Amniotic stem cell (primary cell): ENCODE measurements at places on chromosomes 5 and 9.
A peak's percentile ranks its signal among the peaks of the same experiment; 100 is the strongest.

GRCh38 chr5:1495525-1495897, 28.2 kb downstream of the LPCAT1 start:
- DNase-seq = no peak

DNA sequence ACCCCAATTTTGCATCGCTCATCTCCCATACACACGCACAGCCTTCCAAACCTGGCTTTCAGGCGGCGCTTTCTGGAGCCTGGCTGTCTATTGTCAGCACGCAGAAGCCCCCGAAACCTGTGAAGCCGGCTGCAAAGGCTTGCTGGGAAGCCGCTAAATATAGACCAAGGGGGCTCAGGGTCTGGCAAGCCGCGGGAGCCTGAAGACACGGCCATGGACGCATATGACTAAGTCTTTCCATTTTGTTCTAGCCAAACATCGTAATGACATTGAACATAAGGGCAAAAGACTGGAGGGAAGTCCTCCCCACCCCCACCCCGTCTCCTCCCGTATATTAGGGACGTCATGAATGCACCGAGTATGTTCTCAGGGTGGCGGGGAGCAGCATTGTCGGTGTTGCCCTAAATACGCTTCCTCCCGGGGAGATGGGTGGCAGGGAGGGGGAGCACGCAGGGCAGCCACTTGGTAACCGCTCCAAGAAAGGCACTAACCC, 1.1 kb downstream of the CTNND2 start:
- DNase-seq = no peak

GRCh38 chr5:65203746-65204145, 278.0 kb downstream of the ADAMTS6 start:
- DNase-seq = peak; percentile 80

GRCh38 chr9:94794476-94795167, 68.1 kb downstream of the AOPEP start:
- no peak for DNase-seq

- no peak for DNase-seq
Measured at GRCh38 chr5:16265141-16265540, 85.5 kb upstream of the MARCHF11 start.

DNA sequence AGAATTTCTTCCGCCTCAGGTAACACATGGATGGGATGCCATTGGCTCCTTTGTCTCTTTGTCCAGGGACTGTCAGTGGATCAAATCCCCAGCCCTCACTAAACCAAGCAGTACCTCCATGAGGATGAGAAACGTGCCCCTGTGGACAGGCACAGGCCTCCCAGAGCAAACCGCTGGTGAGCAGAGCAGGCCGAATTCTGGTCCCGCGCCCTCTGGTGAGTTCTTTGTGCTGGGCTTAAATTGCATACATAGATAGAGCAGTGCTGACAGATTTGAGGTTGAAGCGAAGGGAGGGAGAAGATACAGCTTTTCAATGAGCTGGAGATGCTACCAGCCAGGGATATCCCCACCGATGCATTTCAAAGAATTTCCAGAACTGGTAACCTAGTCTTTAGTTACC, 143.8 kb downstream of the HSD17B3 start:
- no peak for DNase-seq

DNA sequence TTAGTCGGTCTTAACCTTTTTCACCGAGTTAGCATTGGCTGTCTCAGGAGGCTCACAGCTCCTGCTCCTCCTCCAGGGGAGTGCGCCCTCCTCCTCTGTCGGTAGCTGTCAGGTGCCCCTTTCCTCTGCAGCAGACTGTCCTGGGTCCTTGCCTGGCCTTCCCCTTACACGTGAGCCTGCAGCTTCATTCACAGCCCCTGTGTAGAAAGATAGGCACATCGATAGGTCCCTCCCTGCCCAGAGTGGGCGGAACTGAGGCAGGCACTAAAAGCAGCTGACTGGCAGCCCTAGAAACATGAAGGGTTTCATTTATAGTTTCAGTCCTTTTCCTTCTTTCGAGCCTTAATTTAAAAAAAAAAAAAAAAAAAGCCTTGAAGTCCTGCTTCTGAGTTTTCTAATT, 17.2 kb downstream of the TENT4A start:
- DNase-seq = no peak

DNA sequence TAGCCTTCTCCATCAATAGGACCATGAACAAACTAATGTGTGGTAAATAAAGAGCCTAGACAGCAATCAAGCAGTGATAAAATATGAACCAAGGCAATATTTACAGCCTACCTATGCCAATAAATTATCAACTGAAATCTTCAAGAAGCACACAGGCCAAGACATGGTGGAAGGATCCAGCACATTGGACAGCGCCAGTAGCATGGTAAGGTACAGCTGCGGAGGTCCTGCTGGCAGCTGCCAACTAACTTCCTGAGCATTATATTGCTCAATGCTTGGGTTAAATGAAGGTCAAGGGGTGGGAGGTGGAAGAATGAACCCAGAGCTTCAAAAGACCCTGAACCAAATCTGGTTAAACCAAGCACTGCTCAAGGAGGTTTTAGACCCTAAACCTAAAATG, 16.5 kb upstream of the SPDL1 start:
- DNase-seq = no peak

GRCh38 chr5:61603211-61603908, 271.3 kb downstream of the ZSWIM6 start:
- DNase-seq = no peak

GRCh38 chr9:1460143-1460769, 410.1 kb downstream of the DMRT2 start:
- DNase-seq = no peak

DNA sequence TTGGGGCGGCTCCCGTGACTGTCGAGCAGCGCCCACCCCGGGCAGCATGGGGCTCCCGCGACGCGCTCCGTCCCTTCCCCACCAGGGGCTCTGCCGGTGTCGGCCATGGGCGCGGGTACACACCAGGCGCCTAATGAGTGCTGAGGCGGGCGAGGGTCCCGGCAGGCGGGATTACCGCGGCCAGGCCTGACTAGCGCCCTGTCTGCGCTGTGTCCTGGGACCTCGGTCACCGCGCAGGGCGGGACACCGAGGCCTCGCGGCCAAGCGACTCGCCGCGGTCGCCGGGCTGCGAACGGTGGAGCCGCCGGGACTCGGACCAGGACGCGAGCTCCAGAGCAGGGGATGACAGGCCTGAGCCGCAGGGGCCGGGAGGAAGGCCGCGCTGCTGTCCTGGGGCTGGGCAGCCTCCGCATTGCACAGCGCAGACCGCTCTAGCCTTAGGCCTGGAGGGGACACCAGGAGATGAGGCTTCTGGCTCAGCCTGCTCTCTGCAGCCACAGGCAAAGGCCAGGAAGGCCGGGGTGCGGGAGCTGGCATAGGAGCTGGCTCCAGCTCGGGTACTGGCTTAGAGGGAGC, 14.1 kb downstream of the LCN10 start:
- no peak for DNase-seq

GRCh38 chr9:115591584-115591984, 473.6 kb upstream of the TNC start:
- DNase-seq = peak; percentile 98

- no peak for DNase-seq
Measured at GRCh38 chr9:2317591-2317990, 302.4 kb downstream of the SMARCA2 start.

- DNase-seq = no peak
Measured at GRCh38 chr9:129981180-129981907, 61.6 kb downstream of the FNBP1 start.

- no peak for DNase-seq
Measured at GRCh38 chr5:56415356-56415765, 182.2 kb upstream of the ANKRD55 start.

DNA sequence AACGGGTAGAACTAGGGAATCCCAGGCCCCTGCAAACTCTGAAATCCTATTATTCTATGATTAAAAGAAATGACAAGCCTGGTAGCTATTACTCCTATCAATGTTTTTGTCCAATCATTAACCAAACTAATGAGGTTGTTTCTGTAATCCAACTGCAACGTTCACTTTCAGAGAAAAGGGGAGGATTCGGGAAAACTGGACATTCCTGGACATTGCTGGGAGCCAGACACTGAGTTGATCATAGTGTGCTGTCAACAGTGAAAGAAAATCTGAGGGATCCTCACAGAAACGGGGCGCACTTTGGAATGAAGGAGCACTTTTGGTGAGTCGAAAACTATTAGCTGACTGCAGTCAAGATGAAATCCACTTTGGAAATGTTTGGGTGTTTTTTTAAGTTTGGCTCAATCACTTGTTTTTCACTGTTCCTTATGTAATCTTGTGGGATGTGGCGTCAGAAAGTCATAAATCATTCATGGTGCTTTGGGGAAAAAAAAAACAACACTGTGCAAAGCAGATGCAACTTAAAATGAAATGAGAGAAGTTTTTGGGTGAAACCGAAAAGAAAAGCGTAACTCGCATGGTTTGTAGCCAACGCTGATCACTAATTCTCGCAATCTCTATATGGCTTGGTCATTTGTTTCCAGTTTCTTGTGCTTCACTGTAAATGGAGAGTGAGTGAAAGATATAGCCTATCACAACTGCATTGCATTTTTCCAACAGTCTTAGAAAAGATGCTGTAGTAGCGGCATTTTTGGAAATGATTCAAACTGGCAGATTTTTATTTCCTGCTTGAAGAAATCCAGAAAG, 51.2 kb upstream of the ADRA1B start:
- DNase-seq = no peak

- no peak for DNase-seq
Measured at GRCh38 chr5:96633820-96634219, 28.4 kb upstream of the CAST start.

GRCh38 chr5:57825031-57825686, 342.5 kb upstream of the ACTBL2 start:
- peak; percentile 45 for DNase-seq

DNA sequence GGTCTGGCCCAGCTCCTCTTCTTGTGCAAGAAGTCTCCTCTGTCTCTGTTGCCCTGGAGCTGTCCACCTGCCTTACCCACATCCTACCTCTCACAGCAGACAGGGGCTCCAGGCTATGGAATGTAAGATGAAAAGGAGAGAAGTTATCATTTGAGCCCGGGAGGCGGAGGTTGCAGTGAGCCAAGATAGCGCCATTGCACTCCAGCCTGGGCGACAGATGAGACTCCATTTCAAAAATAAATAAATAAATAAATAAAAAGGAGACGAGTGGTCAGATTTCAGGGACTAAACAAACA, 37.5 kb upstream of the DENND4C start:
- DNase-seq = no peak

DNA sequence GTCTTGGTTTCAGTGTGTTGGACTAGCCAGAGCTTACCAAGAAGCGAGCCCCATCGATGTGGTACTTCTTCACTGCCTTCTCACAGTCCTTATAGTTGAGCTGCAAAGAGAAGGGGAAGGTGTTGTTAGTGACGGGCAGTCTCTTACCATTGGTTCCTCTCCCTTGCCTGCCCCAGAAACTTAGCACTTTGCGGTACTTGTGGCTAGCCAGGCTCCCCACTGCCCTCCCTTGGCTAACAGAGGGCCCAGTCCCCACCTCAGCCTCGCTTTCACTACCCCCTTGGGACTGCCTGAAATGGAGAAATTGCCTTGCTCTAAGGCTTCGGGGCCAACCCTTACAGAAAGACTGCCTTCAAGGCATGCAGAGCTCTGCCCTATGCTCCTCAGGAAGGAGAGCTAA, 4.3 kb downstream of the LCP2 start:
- DNase-seq = no peak

DNA sequence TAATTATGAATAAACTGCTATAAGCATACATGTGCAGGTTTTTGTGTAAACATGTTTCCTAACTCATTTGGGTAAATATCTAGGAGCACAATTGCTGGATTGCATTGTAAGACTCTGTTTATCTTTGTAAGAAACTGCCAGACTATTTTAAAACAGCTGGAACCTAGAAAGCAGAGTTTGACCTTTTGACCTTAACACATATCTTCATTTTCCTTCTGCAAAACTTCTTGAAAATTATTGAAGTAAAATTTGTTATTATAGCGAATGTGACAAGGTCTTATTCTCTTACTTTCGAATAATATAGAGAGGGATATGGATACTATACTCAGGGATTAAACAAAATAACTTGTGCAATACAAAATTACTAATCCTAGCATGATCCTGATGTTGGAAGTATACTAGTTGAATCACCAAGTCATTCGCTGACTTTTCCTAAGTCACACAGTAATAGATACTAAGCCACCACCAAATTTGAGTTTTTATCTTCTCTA, 3.2 kb upstream of the ANXA1 start:
- no peak for DNase-seq

- DNase-seq = no peak
Measured at GRCh38 chr9:73179589-73179988, 27.9 kb downstream of the ANXA1 start.

- DNase-seq = no peak
Measured at GRCh38 chr5:54832045-54832444, 153.3 kb downstream of the ESM1 start.

- no peak for DNase-seq
Measured at GRCh38 chr5:1224631-1225030, 550 bp upstream of the SLC6A18 start.

- no peak for DNase-seq
Measured at GRCh38 chr5:103394676-103395075, 136.1 kb downstream of the MACIR start.

- DNase-seq = peak; percentile 55
Measured at GRCh38 chr9:34664281-34665066, 2.0 kb upstream of the CCL27 start.

DNA sequence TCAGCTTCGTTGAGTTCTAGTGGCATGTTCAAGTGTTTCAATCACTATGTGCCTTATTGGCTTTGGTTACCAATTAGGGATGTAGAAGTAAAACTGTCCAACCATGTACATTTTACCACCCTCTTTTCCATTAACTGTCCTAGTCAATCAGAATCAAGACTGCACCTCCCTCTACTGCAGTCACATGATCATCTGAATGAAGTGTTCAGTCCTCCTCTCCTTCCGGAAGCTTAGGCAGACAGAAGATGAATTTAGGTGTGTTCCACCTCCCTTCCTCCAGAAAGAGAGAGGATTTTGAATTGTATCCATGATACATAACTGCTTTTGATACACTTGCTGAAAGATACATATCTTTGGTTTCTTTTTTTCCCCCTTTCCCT, 133.7 kb downstream of the ERCC6L2 start:
- DNase-seq = no peak
